ENCODE measurements at places on chromosomes 4 and X.

DNA sequence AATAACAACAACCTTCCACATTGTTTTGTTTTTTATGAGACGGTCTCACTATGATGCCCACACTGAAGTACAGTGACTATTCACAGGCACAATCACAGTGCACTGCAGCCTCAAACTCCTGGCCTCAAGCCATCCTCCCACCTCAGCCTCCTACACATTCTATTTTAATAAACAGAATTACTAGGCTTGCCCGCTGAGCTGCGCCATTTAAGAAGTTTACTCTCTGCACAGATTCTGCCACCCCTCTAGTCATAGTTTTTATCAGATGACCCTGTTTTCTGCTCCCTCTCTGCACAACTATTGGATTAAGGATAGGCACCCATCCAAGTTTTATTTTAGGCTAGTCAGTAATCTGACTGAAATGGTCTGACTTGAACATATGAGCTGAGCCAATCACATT, 11.3 kb upstream of the COX18 start:
- no peak for DNase-seq

DNA sequence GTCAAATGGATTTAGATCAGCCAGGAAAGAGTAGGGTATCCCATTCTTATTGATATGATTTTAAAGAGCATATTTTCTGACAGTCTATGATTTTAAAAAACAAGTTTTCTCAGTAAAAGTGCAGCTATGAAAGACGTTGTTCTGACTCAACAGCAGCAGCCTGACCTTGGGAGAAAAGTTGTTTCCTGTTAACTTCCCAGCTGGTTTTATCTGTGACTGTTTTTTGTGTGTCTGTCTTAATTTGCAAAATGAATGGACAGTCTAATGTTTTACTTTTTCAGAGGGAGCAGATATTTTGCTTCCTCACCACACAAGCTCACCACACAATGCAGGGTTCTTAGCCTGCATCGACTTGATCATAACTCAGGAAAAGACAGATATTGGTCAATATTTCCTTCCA, 764 bp upstream of the MTHFD2L start:
- peak; percentile 19 for DNase-seq

DNA sequence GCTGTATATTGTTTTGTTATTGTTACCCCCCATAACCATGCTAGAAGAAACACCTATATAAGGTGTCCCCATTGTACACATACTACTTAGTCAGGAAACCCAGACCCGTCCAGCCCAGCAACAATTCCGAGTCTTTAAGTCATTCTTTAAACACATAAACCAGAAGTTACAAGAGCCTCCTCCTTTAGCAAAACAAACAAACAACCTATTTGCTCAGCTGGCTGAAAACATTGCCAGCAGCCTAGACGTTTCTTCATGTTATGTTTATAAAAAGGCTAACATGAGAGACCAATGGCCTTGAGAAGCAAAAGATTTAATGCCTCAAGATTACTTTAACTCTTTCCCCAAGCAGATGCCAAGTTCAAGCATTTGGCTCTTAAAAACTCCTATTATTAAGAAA, 1.4 kb downstream of the ACOX3 start:
- DNase-seq = no peak

GRCh38 chr4:30860978-30861377, 140.8 kb downstream of the PCDH7 start:
- no peak for DNase-seq

DNA sequence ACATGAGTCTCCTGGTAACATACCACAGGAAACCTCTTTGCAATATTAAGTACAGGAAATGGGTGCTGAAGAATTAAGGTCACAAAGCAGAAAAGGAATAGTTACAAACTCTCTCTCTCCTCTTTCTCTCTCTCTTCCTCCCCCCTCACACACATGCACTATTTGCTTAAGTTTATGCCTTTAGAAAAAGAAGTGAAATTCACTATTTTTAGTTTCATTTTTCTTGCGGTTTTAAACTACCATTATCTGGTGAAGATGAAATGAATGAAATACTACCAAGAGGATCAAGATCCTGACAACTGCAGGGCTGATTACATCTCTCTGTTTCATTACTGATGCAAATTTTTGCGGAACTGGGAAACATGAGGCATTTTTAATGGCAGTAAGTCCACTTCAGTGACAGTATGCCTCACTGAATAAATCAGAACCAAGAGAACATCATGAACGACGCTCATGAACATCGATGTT, 64.3 kb upstream of the FTHL17 start:
- DNase-seq = no peak

GRCh38 chrX:73577361-73577760, 14.4 kb downstream of the CHIC1 start:
- no peak for DNase-seq

GRCh38 chrX:3712870-3713224, 602 bp downstream of the PRKX start:
- DNase-seq = no peak

DNA sequence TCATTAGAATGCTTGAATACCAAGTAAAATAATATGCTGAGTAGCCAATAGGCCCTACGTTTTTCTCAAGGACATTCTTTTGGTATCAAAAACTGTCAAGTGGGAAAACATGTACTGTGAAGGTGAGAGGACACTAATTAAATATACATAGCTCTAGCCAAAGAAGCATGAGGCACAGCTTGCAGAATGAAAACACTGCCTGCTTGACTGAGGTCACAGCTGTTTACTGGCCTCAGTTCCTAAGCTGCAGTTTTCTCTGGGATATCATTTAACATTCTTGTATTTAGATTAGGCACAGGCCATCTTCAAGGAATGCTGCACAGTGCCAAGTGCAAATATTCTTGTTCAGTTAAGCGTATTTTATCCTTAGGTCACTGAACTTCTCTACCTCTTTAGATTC, 78.6 kb downstream of the NAP1L3 start:
- no peak for DNase-seq

GRCh38 chr4:137638934-137639333, 106.6 kb upstream of the PCDH18 start:
- no peak for DNase-seq

- DNase-seq = no peak
Measured at GRCh38 chrX:69083361-69083760, 81.9 kb downstream of the PJA1 start.

GRCh38 chr4:94207469-94208224, at the start of gene SMARCAD1:
Gene SMARCAD1 (plus strand): TSS chr4:94207865. CDS start chr4:94208395, 530 bp downstream.
- DNase-seq = peak; percentile 93

GRCh38 chrX:139506333-139506732, 24.2 kb upstream of the F9 start:
- DNase-seq = no peak

DNA sequence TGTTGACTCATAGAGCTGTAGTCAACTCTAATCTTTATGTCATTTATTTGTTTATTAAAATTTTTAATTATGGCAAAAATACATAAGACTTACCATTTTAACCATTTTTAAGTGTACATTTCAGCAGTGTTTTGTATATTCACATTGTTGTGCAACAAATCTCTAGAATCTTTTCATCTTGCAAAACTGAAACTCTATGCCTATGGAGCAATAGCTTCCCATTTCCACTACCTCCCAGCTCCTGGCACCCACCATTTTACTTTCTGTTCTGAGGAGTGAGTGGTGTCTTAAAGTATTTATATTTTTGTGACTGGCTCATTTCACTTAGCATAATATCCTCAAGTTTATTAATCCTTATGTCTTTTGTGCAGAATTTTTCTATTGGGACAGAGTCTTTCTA, 181.0 kb downstream of the GPAT3 start:
- DNase-seq = no peak

- peak; percentile 77 for DNase-seq
Measured at GRCh38 chr4:86927843-86928395, 6.9 kb upstream of the AFF1 start.

DNA sequence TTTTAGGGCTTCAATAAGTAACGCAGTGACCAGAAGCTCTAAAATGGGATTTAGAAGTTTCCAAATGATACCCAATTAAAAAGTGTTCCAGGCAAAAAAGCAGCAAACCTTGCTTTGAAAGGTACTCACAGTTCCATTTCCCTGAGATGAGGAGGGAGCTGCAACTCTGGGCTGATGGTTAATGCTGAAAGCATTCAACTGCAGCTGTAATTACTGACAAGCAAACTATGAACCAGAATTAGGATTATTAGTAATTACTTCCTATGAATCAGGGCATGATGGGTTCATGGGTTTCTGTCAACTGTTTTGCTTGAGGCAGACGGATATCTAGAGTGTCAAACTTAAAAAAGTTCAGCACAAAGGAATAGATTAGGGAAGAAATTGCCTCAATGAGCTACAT, 357.4 kb downstream of the STIM2 start:
- no peak for DNase-seq

DNA sequence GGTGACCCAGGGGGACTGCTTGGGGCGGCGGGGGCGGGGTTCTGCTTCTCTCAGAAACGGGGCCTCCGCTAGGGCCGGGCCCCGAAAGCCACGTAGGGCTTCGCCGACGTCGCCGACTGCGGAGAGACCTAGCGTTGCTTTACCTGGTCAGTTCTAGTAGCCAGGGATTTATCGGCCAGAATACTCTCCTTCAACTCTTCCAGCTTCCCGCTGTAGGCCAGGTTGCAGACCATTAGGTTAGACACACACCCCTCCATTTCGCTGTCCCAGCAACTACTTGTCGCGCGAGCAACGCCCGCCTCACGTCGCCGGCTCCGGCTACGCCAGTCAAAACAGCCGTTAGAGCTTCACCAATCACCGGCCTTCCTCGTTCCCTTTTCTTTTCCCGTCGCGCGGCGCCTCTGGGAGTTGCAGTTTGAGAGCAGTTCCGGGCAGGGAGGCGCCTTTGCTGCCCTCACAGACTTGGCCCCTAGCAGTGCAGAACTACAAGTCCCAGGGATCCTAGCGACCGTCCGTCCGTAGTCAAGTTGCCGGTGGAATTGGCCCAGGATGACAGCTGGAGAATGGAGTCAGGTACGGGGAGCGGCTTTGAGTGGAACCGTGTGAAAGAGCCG, at the start of the genes ATG4A and PSMD10:
Gene ATG4A (plus strand): TSS at position 515 of the 614 bp plus-strand sequence. CDS start 49 bp downstream, at position 564.
Gene PSMD10 (minus strand): TSS at position 279 of the 614 bp plus-strand sequence. CDS start 22 bp downstream, at position 257.
- peak; percentile 86 for DNase-seq

- DNase-seq = no peak
Measured at GRCh38 chr4:76311896-76312331, 5.4 kb downstream of the STBD1 start.

- no peak for DNase-seq
Measured at GRCh38 chrX:13955095-13955647, 74.5 kb downstream of the GEMIN8 start.

DNA sequence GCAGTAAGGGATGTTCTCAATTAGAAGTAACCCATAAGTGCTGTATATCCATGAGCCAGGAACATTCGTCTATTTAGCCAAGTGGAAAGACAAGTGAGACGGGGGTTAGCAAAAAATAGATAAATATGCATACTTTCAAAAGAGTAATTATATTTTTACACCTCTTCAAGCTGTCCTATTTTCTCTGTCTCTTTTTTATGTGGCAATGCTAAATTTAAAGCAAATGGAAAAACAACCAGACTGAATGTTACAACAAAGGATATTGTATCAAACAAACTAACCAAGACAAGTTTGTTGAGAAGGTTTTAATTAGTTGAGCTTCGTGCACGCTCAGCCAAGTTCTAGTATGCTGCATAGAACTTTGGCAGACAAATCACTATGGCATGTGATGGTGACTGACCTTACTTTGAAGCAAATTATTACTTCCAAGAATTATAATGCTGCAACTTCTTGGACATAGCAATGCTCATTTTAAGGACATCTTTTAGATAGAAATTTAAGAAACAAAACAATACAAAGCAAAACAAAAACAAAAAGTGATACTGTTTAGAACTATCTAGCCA, 61.4 kb upstream of the TMEM150C start:
- DNase-seq = no peak

- DNase-seq = no peak
Measured at GRCh38 chrX:129636175-129636681, 18.5 kb downstream of the APLN start.

DNA sequence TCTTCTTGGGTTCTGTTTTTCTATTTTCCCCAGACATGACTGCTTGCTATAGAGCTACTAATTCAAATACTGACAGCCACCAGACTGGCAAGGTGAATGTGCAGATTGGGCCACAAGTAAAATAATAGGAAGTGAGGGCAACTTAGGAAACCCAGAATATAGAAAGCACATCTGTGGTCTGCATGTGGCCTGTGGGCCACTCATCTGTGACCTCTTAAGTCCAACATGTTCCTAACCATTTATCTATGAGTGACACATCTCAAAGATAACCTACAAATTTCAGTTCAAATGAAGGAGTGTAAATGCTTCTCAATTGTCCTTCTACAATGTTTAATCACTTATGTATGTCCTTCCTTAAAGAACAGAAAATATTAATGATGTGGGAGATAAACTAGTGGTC, 128.9 kb downstream of the REELD1 start:
- DNase-seq = no peak

GRCh38 chr4:60366661-60367060, 833.5 kb upstream of the ADGRL3 start:
- DNase-seq = no peak

GRCh38 chr4:26525136-26525770, 35.0 kb upstream of the CCKAR start:
- DNase-seq = no peak

GRCh38 chr4:18214411-18215055, 193.0 kb upstream of the LCORL start:
- no peak for DNase-seq

DNA sequence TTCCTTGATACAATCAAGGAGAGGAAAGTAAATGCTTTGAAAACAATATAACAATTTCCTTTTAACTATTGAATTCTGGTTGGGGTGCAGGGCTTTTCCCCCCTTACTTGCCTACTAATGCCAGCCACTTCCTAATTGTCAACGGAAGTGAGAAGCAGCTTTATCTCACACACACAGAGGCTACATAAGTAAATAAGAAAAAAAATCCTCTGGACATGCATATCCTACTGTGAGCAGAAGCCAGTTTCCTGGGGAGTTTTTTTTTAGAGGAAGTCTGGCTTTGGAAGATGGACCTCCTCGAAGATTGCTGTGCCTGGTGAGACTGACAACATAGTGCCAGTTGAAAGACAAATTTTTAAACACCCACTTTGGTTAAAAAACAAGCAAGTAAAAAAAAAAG, 180.6 kb downstream of the OPHN1 start:
- DNase-seq = no peak

DNA sequence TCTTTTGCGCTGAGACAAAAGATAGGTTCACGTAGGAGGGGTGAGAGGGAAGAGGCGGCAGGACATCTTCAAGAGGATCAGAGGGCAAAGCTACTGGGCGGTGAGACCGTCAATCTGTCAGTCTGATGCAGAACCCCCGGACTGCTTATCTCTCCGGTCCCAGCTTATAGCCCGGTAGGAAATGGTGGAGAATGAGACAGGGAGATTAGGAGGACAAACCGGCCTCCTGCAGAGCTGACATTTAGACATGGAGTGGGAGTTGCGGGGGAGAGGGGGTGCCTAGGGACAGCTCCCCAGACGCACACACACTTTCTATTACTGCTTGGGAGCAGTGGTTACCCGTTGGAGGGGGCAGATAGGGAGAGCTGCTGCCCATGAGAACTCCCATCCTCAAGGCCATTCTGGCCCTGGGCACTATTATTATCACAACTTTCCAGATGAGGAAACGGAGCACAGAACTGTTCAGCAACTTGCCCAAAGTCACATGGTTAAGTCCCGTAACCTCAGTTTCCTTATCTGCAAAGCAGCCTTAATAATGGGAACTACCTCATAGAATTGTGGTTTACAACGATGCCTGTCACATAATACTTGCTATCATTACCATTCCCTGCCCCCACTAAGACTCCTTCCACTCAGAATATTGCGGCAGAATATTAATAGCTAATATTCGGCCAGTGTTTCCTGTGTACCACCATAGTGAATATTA, 1.1 kb upstream of the HDAC6 start:
- DNase-seq = no peak
